Islet precursor cell (in vitro differentiated cells): ENCODE measurements at places on chromosomes 6 and 20.

DNA sequence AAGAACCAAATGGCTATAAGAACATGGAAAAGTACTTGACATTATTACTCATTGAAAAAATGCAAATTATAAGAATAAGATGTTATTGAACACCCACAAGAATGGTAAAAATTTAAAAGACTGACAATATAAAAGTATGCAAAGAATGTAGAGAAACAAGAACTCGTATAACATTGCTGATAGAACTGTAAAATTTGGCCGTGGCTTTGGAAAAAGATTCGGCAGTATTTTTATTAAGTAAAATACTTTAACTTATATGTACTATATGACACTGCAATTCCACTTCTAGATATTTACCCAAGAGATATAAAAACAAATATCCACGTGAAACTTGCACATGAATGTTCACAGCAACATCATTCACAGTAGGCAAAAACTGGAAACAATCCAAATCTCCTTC is 239.2 kb downstream of the TPBG start:
- DNase-seq: no peak

- DNase-seq: no peak
These were observed 2.5 kb downstream of the RPL10A start for GRCh38 chr6:35470663-35471120.

DNA sequence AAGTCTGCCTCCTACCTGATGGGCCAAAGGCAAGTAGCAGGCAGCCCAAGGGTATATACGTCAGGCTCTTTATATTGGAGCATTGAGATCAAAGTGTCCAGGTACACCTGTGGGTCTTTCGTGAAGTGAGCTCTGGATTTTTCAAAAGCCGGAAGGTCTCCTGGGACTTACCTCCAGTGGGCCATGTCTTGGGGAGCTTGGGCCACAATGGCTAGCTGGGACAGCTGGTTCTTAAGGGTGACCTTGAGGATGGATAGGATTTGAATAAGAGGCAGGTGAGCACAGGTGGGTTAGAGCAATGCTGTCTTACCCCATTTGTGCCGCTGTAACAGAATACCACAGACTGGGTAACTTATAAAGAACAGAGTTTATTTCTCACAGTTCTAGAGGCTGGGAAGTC is 153.4 kb downstream of the CDC5L start:
- DNase-seq: no peak

DNA sequence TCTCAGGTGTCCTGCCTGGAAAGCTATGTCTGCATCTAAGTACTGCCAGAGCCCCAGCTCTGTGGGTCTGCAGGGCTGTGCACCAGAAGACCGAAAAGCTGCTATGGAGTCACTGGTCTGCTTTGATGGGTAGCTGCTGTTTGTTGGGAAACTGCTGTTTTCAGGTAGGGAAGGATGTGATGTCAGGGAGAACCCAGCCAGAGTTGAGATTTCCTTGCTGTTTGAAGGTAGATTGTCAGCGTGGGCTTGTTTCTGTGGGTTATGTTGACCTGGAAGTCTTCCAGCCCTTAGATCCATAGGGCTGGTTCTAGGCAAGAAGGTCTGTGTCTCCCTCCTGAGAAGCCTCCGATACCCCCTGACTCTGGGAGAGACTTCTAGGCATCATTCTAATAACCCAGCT is 12.2 kb upstream of the SHLD1 start:
- DNase-seq: no peak

GRCh38 chr6:138291036-138291848 is 73.0 kb upstream of the PBOV1 start:
- no peak for DNase-seq

GRCh38 chr6:55208478-55209458 is 34.5 kb downstream of the HCRTR2 start:
- no peak for DNase-seq

- no peak for DNase-seq
These were observed 370.1 kb upstream of the MMS22L start for GRCh38 chr6:97653076-97653475.

DNA sequence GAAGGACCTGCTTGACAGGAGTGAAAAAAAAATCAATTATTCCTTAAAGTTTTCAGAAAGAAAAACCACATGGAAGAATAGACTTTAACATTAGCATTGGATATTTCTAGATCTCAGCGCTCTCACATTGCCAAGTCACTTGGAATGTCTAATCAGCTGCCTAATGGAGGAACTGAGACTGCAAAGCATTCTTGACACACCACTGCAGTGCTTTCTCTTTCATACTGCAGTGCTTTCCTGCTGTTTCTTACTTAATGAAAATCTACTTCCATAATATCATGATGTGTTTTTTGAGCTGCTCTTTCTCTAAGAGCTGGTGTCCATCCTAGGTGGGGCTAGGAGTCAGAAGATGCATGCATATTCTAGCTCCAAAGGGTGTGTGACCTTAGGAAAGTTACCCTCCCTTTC is 20.4 kb upstream of the MCM3 start:
- peak; percentile 26 for DNase-seq

DNA sequence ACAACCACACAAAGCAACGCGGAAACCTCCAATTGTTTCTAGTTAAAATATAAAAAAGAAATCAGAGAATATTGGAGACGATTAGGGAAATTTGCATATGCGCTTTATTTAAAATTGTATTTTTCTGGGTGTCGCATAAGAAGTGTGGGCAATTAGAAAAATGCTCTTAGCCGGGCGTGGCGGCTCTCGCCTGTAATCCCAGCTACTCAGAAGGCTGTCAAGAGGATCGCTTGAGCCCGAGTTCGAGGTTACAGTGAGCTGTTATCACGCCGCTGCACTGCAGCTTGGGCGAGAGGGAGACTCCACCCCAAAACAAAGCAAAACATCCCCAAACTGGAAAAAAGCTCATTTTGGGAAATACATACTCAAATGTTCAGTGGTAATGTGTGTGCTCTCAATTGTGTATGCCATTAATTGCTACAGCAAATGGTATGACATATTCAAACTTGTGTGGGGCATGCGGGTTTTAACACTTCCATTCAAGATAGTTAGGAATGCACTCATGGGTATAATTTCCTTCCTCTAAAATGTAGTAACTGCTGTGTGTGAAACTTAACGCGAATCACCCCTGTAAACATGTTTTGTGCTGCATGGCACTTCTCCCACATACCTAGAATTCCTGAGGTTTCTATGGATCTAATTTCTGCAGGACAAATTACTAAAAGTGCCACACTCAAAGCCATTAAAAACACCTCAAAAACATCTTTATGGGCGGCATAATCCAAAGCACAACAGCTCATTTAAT is 54.7 kb upstream of the HFE start:
- DNase-seq: peak; percentile 77
